A549 treated with RU486 at 1 μM for 4 hours (cell line): ENCODE measurements at places on chromosomes 13 and 19. TPM values are rescaled to one million over a fixed set of nuclear protein-coding genes. Genes with fewer than 3 reads are reported as not detected.

YJEFN3 gene
- total RNA-seq, result 1.8 to 3.8 TPM (median 3.4 TPM) in 5 replicates

TLE6 gene
- total RNA-seq, result 3.1 to 6.1 TPM (median 5.5 TPM) in 5 replicates

SBK2 gene
- total RNA-seq, result 1.4 to 2.7 TPM (median 2.3 TPM) in 5 replicates

SYNE4 gene
- 0.13 to 0.72 TPM (median 0.28 TPM) in 5 replicates for total RNA-seq

ZNF66 gene
- not detected in 5 replicates for total RNA-seq

MYBPC2 gene
- not detected in 5 replicates for total RNA-seq

KIR2DL4 gene
- not detected in 5 replicates for total RNA-seq

FEM1A gene
- total RNA-seq, result 5.3 to 6.1 TPM (median 5.9 TPM) in 5 replicates

IQCN gene
- total RNA-seq, result 0.32 to 0.49 TPM (median 0.40 TPM) in 5 replicates

ZNF816 gene
- 0.17 to 0.20 TPM in 2 of 5 replicates, not detected in the others for total RNA-seq

ZNF135 gene
- total RNA-seq, result not detected in 5 replicates

CLIP3 gene
- total RNA-seq, result 0.40 to 1.4 TPM (median 0.76 TPM) in 5 replicates

TMC4 gene
- total RNA-seq, result 0.98 to 2.3 TPM (median 1.2 TPM) in 5 replicates

KLF1 gene
- total RNA-seq, result not detected in 5 replicates

TEX29 gene
- total RNA-seq, result 0.41 TPM in 1 of 5 replicates, not detected in the others

GRK1 gene
- total RNA-seq, result not detected in 5 replicates

CERS1 gene
- total RNA-seq, result 3.2 to 5.8 TPM (median 4.9 TPM) in 5 replicates

PSG3 gene
- 0.16 to 0.18 TPM in 2 of 5 replicates, not detected in the others for total RNA-seq

ZNF528 gene
- total RNA-seq, result 0.10 TPM in 1 of 5 replicates, not detected in the others

KLK2 gene
- 0.06 to 0.62 TPM in 2 of 5 replicates, not detected in the others for total RNA-seq

USHBP1 gene
- not detected in 5 replicates for total RNA-seq

KIR2DL1 gene
- not detected in 5 replicates for total RNA-seq

NLRP7 gene
- total RNA-seq, result not detected in 5 replicates

NPHS1 gene
- total RNA-seq, result 0.13 to 0.65 TPM (median 0.36 TPM) in 5 replicates

RASL11A gene
- total RNA-seq, result 2.3 to 4.4 TPM (median 3.9 TPM) in 5 replicates

NALCN gene
- 3.3 to 4.3 TPM (median 4.1 TPM) in 5 replicates for total RNA-seq

ZNF460 gene
- total RNA-seq, result 0.77 to 1.2 TPM (median 1.0 TPM) in 5 replicates

FUT2 gene
- not detected in 5 replicates for total RNA-seq

PLIN5 gene
- total RNA-seq, result 0.06 to 0.22 TPM (median 0.09 TPM) in 3 of 5 replicates, not detected in the others

C3 gene
- 34.0 to 64.4 TPM (median 45.2 TPM) in 5 replicates for total RNA-seq

ZC3H13 gene
- 10.1 to 20.2 TPM (median 15.9 TPM) in 5 replicates for total RNA-seq

PTH2 gene
- total RNA-seq, result not detected in 5 replicates

EID2 gene
- 27.0 to 55.8 TPM (median 49.7 TPM) in 5 replicates for total RNA-seq

GPR183 gene
- total RNA-seq, result not detected in 5 replicates

CNN1 gene
- 0.35 to 0.94 TPM (median 0.40 TPM) in 5 replicates for total RNA-seq

CD209 gene
- total RNA-seq, result not detected in 5 replicates

ZNF627 gene
- 2.8 to 5.5 TPM (median 3.7 TPM) in 5 replicates for total RNA-seq

ANKRD24 gene
- total RNA-seq, result 0.12 to 0.39 TPM (median 0.17 TPM) in 5 replicates

PEAK3 gene
- not detected in 5 replicates for total RNA-seq

HSD11B1L gene
- 2.8 to 5.2 TPM (median 4.5 TPM) in 5 replicates for total RNA-seq

RINL gene
- 1.8 to 4.3 TPM (median 2.4 TPM) in 5 replicates for total RNA-seq

CYSLTR2 gene
- not detected in 5 replicates for total RNA-seq

NKPD1 gene
- 0.08 to 0.13 TPM (median 0.08 TPM) in 5 replicates for total RNA-seq

TMEM59L gene
- 3.8 to 6.7 TPM (median 5.8 TPM) in 5 replicates for total RNA-seq

ZNF491 gene
- not detected in 5 replicates for total RNA-seq

ZNF792 gene
- total RNA-seq, result 1.8 to 1.9 TPM (median 1.9 TPM) in 5 replicates

ACP5 gene
- total RNA-seq, result 0.27 to 0.43 TPM in 2 of 5 replicates, not detected in the others

PRR36 gene
- 0.21 to 0.84 TPM (median 0.39 TPM) in 5 replicates for total RNA-seq

FUT3 gene
- 0.12 to 0.15 TPM in 2 of 5 replicates, not detected in the others for total RNA-seq

OR7D2 gene
- total RNA-seq, result not detected in 5 replicates

LGI4 gene
- total RNA-seq, result 0.06 to 0.21 TPM (median 0.16 TPM) in 5 replicates

KLK4 gene
- total RNA-seq, result 0.43 TPM in 1 of 5 replicates, not detected in the others

FPR1 gene
- 0.07 to 0.14 TPM (median 0.10 TPM) in 4 of 5 replicates, not detected in the other for total RNA-seq

COL4A2 gene
- 141 to 177 TPM (median 155 TPM) in 5 replicates for total RNA-seq

ZNF284 gene
- 0.38 to 0.52 TPM (median 0.46 TPM) in 5 replicates for total RNA-seq

NANOS2 gene
- not detected in 5 replicates for total RNA-seq
